GM12891 (cell line): ENCODE measurements at places on chromosomes 4 and X.

- no peak for DNase-seq
Measured at GRCh38 chrX:55640854-55641253, 17.7 kb downstream of the FOXR2 start.

- no peak for DNase-seq
Measured at GRCh38 chr4:99853999-99854398, 37.4 kb downstream of the DAPP1 start.

DNA sequence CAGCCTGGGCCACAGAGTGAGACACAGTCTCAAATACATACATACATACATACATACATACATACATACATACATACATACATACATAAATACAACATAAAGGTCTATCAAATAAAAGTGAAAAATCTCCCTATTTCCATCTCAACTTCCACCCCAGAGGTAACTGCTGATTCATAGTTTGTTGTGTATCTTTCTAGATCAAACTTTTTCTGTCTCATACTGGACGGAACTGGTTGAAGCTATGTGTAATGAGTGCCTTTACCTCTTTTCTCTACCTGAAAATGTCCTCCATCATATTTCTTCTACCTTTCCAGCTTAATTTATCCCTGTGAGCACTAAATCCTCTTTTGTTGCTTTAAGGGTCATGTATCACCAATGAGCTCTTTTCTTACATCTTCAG is 102.5 kb downstream of the HDAC8 start:
- DNase-seq: no peak

GRCh38 chrX:7110821-7111276 is 36.7 kb upstream of the STS start:
- no peak for DNase-seq

GRCh38 chr4:76235915-76236314 is 15.6 kb upstream of the FAM47E start:
- no peak for DNase-seq

DNA sequence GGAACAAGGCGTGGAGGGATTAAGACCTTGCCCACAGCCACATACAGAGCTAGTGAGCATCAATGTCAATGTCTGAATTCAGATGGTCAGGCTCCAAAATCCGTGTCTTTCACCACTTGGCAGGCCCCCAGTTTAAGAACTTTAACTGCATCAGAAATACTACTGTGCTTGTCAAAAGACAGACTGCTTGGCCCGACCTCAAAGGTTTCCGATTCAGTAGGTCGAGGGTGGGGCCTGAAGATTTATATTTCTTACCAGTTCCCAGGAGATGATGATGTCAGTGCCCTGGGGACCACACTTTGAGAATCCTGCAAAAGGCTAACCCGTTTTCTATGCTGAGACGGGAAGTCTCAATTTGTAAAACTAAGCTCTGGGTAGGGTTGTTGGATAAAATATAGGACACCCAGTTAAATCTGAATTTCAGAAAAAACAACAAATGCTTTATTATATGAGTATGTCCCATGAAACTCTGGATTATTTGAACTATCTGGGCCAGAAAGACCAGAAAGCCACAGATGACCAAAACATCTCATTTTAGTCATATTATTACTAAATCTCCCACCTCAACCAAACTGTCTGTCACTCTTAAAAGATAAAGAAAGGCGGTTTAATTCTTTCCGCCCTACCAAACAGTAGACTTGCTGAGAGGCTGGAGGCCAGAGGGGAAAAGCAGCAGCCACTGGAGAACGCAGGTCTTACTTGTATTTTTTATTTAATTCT is 42.7 kb downstream of the GATB start:
- DNase-seq: no peak

DNA sequence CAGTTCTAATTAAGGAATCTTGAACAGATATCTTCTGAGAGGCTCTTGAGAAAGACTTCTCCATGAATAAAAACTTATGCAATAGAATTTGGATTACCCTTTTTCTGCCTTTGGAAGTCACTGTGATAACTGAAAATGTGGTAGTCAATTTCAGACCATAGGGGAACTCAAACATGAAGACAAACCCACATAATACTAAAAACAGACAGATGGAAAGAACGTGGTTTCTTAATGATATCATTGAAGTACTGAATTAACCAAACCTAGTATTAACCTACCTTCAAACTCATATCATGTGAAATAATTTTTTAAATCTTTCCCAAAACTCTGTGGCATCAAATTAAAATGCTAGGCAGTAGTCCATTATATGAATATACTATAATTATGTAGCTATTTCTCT is 153.5 kb downstream of the CAMK2D start:
- DNase-seq: no peak

GRCh38 chr4:33448948-33449347 is 2728.8 kb downstream of the PCDH7 start:
- no peak for DNase-seq

- no peak for DNase-seq
Measured at GRCh38 chr4:8162625-8163024, 4.0 kb upstream of the ABLIM2 start.

DNA sequence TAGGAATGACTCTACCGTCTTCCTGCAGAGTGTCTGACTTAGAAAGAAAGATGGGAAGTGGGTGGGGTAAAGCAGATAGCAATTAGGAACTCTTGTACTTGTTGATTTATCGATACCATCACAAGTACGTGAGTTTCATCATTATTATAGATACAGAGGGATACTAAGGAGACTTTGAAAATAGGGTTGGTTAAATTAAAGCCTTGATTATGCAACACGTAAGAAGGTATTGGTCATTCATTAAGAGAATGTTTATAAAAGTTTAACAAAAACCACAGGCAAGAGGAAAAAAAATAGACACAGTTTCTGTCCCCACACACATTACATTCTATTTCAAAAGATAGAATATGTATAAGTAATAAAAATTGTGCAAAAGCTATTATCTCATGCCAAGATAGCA is 65.9 kb upstream of the UGT2B7 start:
- no peak for DNase-seq

DNA sequence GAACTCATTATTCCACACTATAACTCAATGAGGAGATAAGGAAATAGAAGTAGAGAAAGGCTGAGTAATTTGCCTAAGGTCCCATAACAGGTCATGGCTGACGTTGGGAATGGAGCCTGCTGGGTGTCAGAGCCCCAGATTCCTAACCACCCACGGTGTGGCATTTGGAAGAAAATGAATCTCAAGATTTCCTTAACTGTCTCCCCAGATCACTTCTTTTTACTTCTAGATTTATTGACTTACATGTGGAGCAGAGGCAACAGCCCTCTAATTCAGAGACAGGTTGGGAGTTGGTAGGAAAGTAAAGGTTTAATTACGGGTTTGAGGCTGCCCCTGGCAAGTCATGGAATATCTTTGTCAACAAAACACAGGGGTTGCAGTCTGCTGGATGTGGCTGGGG is 134.0 kb downstream of the ARHGAP10 start:
- no peak for DNase-seq

- no peak for DNase-seq
Measured at GRCh38 chr4:77605210-77605902, at the start of gene CXCL13. CXCL13 (plus strand) TSS chr4:77605820; CDS start chr4:77605866, 46 bp downstream.

GRCh38 chr4:84796394-84796793 is 170.1 kb downstream of the WDFY3 start:
- no peak for DNase-seq

GRCh38 chrX:51461053-51462044 is 35.0 kb downstream of the NUDT11 start:
- DNase-seq: no peak

- no peak for DNase-seq
Measured at GRCh38 chrX:43000121-43000520, 222.2 kb upstream of the PPP1R2C start.

- no peak for DNase-seq
Measured at GRCh38 chr4:153790962-153791551, 2.2 kb upstream of the SFRP2 start.

DNA sequence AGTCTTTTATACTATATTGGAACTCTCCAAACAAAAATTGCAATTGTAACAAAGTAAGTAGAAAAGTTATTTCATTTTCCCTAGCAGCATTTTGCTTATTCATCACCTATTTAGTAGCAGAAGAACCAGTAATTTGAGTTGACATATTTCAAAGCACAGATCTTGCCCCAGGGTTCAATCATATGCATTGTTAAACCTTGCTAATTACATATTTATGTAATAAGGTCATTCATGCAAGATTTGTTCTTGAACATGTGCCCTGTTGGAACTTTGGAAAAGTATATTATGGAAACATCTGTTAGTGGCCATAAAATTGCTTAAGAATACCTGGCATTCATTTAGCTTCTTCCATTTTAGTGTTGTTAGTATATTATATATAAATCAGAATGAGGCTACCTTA is 191.7 kb downstream of the TLL1 start:
- no peak for DNase-seq

DNA sequence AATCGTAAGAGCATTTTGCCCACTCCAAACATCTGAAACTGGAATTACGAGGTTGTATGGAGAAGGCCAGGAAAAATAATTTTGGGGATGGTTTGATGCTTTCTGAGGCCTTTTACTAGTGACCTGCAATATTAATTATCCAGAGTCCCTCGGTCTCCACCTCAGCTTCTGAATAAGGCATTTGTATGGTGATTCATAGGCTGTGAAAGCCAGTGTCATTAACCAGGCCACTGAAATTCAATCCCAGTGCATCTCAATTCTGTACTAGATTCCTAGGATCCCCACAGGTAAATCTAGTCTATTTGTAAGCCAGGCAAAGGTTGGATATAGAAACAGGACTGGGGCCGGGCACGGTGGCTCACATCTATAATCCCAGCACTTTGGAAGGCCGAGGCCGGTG is 135.4 kb upstream of the RBPJ start:
- DNase-seq: no peak

DNA sequence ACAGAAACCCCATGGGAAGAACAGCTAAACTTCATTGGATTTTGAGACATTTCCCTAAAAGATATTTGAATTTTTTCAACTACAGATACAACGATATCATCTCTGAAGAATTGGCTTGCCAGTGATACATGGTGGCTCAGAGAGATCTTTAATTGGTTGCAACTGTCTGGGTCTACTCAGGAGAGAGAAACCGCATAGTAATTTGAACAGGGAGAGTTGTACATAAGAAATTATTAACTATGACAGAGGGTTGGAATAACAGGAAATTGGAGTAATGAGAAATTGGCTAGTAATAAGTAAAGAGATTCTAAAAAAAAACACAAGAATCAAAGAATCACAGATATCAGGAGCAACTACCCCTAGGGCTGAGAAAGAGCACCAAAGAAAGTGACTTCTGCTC is 118.4 kb downstream of the KLHL13 start:
- no peak for DNase-seq

GRCh38 chrX:84907324-84907968 is 96.2 kb upstream of the APOOL start:
- no peak for DNase-seq

DNA sequence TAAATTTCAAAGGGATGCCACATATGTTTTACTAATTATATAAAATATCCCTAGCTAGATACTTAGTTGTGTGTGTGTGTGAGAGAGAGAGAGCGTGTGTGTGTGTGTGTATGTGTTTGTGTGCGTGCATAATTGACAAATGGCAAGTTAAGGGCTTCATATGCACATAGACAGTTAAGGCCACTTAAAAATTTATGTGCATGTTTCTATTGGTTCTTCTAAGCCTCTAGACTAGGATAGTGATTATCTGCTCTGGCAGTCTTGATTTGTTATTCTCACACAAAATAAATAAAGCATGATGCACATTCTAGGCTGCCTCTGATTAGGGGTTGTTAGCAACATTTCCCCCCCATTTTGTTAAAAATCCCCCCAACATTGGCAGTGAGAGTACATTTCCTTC is 279.0 kb upstream of the TAPT1 start:
- no peak for DNase-seq

- no peak for DNase-seq
Measured at GRCh38 chrX:20487227-20487626, 220.5 kb upstream of the RPS6KA3 start.

DNA sequence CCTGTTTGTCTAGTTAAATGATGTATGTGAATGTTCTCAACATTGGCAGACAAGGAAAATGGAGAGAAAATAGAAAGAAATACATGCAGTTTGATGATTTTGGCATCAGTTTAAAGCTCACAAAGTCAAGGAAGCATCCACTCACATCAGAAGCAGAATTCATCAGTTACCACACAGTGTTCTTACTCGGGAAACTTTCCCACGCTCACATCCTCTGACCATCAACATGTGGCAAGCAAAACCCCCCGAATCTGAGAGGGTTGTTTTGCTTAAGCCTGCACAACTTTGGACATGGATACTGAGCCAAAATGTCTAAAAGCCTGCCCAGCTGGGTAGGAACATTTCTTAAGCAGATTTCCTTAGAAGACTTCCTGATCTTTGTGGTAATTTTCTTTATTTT is 407.6 kb downstream of the ANKRD50 start:
- DNase-seq: no peak

DNA sequence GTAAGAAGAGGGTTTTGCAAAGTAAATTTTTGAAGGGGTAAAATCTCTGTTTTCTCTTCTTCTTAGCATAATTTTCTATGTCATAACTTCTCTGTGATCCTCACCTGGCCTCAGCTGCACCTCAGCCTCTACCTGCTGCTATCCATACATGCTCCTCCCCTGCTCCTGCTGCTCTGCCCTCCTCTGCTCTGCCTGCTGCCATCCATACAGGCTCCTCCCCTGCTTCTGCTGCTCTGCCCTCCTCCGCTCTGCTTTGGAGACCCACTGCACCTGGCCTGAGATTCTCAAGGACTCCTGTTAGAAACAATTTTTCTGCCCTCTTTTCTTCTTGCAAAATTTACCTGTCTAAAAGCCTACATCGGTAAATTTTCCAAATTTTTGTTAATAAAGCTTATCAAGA is 388.6 kb upstream of the PITX2 start:
- DNase-seq: no peak

- DNase-seq: no peak
Measured at GRCh38 chrX:40931921-40932320, 153.3 kb upstream of the USP9X start.

DNA sequence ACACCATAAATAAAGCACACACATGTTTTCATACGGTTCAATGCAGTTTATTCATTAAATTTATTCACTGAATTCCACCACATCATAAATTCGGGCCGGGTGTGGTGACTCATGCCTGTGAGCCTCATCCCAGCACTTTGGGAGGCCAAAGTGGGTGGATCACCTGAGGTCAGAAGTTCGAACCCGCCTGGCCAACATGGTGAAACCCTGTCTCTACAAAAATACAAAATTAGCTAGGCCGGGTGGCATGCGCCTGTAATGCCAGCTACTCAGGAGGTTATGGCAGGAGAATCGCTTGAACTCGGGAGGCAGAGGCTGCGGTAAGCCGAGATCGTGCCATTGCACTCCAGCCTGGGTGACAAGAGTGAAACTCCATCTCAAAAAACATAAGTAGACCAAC is 131.6 kb downstream of the PDS5A start:
- no peak for DNase-seq

DNA sequence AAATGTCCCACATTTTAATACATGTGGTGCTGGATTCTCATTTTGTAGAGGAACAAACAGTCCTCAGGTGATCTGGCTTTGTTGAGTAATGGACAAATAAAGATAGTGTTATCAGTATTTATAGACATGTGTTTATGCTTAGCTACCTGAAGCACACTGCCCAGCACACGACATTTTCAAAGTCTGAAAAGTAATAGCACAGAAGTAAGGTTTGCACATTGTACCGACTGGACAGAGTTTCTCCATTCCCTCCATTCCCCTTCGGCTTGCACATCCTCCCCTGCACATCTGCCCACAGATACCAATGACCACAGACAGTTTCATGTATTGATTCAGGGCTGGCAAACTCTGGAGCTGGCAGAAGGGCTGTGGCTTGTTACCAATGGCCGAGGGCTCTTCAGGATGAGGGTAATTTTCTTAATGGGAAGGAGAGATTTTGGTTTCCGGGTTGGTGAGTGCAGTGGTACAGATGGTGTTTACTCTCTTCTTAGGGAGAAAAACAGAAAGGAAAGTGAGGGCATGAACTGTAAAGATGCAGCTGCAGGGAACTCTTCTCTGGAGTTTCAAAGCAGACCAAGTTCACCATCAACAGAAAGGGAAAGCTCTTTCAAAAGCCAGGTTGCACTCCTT is 2.3 kb downstream of the GRPR start:
- no peak for DNase-seq
